NCI-H146 (cell line): ENCODE measurements at places on chromosomes 13 and 19.

DNA sequence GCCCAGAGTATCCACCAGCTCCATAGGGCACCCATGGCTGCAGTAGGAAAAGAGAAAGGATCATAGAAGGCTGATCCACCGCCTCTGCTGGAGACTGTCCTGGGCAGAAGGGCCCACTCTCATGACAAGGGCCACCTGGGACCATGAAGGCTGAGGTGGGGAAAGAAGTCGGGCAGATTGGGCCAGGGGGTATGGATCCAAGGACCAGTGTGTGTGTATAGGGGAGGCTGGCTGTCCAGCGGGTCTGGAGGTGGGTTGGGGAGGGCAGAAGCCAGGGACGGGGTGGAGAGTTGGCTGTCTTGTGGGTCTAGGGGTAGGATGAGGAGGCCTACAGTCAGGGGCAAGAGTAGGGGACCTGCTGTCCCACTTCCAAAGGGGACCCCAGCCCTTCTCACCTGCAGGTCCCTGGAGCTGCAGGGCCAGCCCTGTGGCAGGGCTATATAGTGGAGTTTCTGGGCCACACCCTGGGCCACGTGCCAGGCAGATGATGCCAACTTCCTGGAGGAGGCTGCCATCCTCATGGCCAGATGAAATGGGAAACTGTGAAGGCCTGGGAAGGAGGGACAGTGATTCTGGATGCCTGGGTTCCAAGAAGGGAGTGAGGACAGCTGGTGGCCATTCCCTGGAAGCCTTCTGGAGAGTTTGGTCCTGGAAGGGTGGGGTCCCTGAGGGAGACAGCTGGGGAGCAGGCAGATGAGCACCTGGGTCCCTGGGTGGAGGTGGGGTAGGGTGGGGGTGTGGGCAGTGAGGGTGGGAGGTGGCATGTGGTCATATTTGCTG lies at the start of gene FCGBP:
Gene FCGBP, minus strand, starts transcription at position 51 of the 780 bp plus-strand sequence.
- DNase-seq, result no peak

- peak; percentile 97 for DNase-seq
These were observed at the start of gene ZNF439 for GRCh38 chr19:11848594-11849469. Gene ZNF439, plus strand, starts transcription at chr19:11848726. Its CDS starts 142 bp downstream, at chr19:11848868.

GRCh38 chr13:93794197-93794885 lies 567.7 kb downstream of the GPC6 start:
- no peak for DNase-seq

GRCh38 chr13:79079351-79079839 lies 326.7 kb downstream of the RBM26 start:
- DNase-seq, result no peak

DNA sequence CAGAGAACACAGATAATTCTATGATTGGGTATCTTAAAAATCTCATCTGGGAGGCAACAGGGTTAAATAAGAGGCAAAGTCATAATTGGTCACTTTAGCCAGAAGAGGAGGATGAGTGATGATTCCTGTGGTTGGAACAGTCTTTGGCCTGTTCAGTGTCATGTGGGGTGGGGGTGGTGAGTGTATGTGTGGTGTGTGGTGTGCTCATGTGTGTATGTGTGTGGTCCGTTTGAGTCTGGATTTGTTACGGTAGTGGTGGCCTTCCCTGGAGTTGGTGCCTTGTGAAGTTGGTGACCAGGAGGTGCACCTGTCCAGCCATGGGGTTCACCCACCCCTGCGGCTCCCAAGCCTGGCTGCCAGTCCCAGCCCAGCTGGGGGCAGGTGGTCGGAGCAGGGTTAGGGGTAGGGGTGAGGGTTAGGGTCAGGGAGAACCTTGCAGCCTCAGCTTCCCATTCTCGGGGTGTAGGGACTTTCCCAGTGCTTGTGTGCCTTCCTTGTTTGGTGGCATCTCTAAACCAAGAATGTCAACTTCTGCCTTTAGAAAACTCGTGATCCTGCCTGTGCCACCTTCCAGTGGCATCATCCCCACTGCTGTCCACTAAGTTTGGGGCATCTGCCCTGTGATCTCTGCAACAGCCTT lies 97.5 kb downstream of the RAB20 start:
- DNase-seq, result no peak

- peak; percentile 58 for DNase-seq
These were observed at the start of gene NMRK2 for GRCh38 chr19:3932931-3933810. Gene NMRK2, plus strand, starts transcription at chr19:3933069. Its CDS starts 603 bp downstream, at chr19:3933672.
